Vagina (tissue), 2 donors: ENCODE measurements at places on chromosomes 6 and 20.

- no peak for DNase-seq
Observed at GRCh38 chr6:90484385-90484784, 102.5 kb downstream of the MAP3K7 start.

DNA sequence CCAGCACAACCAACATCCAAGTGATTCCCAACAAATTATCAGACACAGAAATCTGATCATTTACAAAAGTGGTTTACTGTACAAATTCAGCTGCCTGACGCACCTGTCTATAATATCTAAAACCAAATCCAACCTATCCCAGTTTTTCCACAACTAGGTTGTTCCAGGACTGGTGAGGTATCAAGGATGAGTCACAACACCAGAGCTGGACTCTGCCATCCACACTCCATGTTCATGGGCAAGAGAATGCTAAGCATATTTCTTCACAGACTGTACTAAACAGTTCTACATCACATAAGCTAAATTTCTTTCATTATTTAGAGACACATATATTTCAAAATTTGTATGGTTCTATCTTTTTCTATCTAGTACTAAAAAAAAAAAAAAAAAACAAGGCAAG, 141.6 kb downstream of the BTBD9 start:
- no peak for DNase-seq

- DNase-seq, result no peak
Observed at GRCh38 chr6:4055420-4056041, 23.4 kb downstream of the FAM217A start.

GRCh38 chr6:98828941-98829411, 5.4 kb upstream of the POU3F2 start:
- no peak for DNase-seq

DNA sequence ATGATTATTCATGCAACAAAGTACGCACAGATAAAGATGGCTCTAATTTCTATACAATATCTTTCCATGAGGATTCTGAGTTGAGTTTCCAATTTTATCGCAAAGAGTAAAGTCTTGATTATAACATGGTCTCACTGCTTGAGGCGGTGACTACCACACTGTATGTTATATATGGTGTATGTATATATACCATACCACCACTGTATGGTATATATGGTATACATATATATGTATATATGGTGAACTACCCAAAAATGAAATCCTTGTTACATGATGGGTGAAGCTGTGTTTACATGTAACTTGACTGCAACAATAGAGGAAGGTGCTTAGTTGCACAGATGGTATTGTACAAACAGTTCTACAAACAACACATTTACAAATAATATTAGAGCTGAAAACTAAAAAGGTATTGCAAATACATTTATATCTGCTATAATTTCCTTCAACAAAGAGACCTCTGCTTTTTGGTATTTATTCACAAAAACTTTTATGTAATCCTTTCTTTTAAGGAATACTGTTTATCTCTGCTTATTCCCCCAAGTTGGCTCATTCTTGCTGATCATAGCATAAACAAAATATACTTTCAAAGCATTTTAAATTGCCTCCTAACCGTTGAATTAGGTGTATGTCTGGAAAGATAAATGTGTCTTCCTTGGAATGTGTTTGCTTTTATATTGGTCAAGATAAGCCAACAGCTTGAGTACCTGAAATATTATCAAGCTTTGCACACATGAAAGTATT, 77.7 kb upstream of the TPD52L1 start:
- DNase-seq, result no peak

GRCh38 chr6:20129290-20130088, 82.8 kb downstream of the MBOAT1 start:
- DNase-seq, result no peak

- DNase-seq, result no peak
Observed at GRCh38 chr6:3288711-3289663, 30.2 kb downstream of the PSMG4 start.
